ENCODE measurements at places on chromosomes 16 and 17.

DNA sequence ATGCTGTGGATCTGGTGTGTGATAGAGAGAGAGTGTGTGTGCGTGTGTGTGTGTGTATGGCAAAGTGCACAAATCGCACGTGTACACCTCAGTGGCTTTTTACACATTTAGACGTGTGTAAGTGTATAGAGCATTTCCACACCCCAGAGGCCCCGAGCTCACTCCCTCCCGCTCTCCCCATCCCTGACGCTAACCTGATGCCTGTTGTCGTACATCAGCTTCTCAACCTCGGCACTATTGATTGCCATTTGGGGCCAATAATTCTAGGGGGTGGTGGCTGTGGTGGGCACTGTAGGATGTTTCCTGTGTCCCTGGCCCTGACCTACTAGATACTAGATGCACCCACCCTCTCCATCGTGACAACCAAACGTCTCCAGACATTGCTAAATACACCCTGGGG lies 30.4 kb upstream of the CRISPLD2 start:
- no peak for DNase-seq

DNA sequence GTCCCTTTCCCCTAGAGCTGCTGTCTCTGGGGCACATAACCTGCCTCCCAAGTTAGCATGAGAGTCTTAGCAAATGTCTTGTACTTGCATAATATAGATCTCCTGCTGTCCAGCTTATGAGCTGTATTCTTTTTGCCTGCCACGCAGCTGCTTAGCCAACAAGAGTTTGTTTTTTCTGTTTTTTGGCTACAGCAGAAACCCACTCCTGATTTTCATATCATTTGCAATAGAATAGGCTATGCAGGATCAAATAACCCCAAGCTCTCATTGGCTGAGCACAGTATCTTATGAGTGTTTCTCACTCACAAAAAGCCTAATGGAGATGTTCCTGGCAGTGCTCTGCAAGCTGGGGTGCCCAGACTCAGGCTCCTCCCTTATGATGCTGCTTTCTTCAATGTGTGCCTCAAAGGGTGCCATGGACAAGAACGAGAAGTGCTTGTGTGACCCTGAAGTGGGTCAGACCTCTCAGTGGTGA lies 23.1 kb downstream of the B9D1 start:
- DNase-seq: no peak

DNA sequence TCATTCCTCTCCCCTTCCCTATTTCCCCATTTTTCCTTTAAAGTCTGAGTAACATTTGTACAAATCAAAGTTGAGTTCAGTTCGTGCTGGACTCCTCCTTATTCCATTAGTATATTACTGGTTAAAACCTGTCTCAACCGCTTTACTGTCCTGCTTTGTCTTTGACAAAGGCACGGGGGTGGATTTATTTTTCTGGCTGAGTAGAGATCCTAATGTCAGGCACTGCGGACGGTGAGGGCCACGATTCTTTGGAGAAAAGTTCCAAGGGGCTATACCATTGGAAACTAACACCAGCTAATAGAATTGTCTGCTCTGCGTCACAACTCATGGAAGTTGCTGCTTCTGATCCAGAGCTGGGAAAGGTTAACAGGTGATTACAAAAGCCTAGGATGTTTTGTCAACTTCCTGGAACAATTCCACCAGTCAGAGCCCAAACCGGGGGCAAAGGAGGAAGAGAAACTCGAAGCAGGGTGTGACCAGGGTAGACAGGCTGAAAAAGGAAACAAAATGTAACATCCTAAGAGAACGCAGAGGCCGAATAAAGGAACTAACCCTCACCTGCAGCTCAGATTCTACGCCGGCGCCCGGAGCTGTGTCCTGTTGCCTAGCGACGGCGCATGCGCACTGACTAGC lies 12.4 kb downstream of the TAT start:
- DNase-seq: no peak

- no peak for DNase-seq
Observed at GRCh38 chr17:63445571-63445953, 544 bp downstream of the CYB561 start.

GRCh38 chr16:49910541-49911071 lies 54.7 kb upstream of the ZNF423 start:
- DNase-seq: no peak
